Activated gamma-delta T cell (primary cell): ENCODE measurements at places on chromosomes 3 and 15.

DNA sequence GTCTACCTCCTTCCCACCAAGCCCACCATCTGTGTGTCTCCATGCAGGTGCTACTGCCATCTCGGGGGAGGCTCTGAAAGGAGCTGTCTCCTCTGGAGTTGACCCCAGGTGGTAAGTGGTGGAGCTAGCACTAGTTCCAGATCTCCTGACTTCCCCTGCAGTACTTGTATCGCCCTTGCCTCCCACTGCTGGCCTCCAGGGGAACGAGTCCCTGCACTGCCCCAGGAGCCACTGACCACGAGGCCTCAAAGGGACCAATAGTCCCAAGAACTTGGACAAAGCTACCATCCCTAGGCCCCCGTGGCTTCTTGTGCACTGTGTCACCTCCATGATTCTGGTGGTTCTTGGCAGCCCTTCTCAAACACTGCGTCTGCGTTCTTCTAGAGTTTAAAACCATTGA, 98.9 kb downstream of the TOP2B start:
- no peak for DNase-seq

GRCh38 chr15:57485869-57486268, 105.8 kb upstream of the MYZAP start:
- no peak for DNase-seq

GRCh38 chr3:74599564-74599963, 14.9 kb downstream of the CNTN3 start:
- DNase-seq = no peak

DNA sequence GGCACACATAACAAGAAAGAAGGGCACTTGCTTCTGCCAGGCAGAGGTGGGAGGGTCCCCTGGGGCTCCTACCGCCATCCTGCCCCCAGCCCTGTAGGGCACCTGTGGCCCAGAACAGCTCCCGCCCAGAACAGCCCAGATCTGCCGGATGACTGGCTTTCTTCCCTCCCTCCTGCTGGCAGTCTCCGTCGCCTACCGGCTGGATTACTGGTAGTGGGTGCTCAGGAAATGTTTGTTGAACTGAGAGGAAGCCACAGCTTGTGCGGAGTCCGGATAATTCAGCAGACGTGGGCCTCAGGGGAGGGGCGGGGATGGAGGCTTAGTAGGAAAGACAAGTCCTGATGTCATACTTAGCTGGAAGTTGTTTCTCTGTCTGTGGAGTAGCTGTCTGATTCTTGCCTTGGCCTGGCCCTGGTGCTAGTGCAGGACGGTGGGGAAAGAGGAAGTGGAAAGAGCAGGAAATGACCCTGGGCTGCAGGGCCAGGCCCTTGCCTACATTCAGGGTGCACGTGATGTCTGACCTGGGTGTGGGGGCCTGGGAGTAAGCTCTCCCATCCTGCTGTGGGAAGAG, 6.7 kb downstream of the CCDC9B start:
- no peak for DNase-seq

DNA sequence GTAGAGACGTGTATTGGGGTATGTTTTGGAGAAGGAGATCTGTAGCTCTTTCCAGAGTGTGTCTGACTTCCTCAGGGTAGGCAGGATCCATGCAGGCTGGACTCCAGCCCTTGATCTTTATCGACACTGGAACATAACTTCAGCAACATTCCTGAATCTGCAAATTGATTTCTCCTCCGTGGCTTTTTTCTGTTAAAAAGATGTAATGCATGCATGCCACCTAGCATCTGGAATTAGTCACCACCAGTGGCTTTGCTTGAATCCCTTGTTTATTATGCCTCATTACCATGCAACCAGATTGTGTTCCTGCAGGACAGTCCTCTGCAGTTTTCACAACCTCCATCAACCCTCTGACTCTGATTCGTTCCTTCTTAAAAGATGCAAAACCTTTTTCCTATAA, 86.1 kb downstream of the CCNL1 start:
- no peak for DNase-seq

DNA sequence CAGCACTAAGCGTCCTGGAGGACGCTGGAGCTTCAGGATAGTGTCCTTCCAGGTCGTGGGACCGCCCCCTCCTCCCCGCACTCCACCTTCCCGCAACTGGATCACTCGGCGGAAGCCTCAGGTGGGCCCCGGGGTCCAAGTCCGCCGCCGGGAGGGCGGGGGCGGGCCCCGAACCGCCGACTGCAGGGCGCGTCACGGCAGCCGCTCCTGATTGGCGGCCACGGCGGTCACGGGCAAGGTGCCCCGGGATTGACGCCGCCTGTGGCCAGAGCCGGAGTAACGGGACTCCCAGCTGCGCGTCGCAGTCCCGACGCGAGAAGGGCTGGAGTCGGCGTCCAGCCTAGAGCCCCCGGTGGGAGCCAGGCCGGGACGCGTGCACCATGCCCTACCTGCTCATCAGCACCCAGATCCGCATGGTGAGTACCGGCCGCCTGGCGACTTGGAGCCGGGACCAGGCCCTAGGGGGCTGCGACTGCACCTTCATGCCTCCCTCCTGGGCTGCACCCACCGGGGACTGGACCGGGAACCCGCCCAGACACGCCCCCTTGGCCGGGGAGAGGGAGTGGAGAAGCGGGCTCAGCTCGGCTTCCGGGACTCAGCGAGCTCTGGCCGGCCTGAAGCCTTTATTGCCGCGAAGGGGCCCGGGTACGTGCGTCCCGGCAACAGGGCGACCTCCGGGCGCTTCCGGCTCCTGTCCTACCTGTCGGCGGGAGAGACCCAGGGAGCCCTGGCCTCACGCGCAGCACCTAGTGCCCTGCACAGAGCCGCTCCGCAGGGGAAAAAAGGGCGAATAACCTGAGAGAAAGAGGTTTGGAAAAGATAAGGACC, at the start of gene GCHFR:
GCHFR (plus strand) TSS at position 268 of the 828 bp plus-strand sequence; CDS start at position 381, 113 bp downstream.
- peak; percentile 64 for DNase-seq
